ENCODE measurements at places on chromosomes 4 and X.

- no peak for DNase-seq
Measured at GRCh38 chr4:4427121-4427870, 40.4 kb downstream of the NSG1 start.

- no peak for DNase-seq
Measured at GRCh38 chrX:3231766-3232165, 114.7 kb downstream of the MXRA5 start.

- DNase-seq, result no peak
Measured at GRCh38 chr4:159401226-159401712, 298.4 kb downstream of the RAPGEF2 start.

GRCh38 chr4:30767147-30767845 lies 47.1 kb downstream of the PCDH7 start:
- DNase-seq, result no peak

DNA sequence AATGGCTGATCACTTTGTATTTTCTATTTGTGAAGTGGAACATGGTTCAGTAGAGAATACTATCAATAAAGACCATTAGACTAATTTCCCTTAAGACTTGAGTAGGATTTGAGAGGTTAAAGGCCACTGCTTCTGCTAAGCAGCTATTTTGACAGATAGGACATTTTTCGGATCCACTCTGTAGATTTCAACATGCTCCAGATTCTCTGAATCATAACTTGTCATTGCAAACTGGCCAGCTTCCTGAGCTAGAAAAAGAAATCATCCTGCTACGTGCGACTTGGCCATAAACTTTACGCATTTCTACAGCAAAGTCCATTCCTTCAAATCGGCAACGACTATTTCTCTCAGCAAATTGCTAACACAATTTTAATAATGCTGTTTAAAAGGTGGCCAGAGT lies 55.2 kb downstream of the MGST2 start:
- DNase-seq, result no peak

GRCh38 chrX:46866726-46867125 lies 29.9 kb downstream of the RP2 start:
- no peak for DNase-seq

GRCh38 chrX:39018541-39018940 lies 217.3 kb downstream of the MID1IP1 start:
- no peak for DNase-seq

GRCh38 chrX:71536285-71536684 lies 3.4 kb downstream of the OGT start:
- peak; percentile 61 for DNase-seq

- no peak for DNase-seq
Measured at GRCh38 chr4:40276546-40276945, 58.6 kb upstream of the CHRNA9 start.
